ENCODE measurements at places on chromosomes 3 and 15.

DNA sequence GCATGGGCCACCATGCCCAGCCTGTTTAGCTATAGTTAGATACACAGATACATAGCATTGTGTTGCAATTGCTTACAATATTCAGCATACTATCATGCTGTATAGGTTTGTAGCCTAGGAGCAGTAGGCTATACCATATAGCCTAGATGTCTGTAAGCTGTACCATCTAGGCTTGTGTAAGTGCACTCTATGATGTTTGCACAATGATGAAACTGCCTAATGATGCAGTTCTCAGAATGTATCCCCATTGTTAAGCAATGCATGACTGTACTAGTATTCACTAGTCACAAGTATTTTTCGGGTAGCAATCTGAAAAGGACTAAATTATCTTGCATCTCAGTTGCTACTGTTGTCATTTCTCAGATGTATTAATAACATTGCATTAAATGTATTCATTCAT, 16.0 kb downstream of the PIGB start:
- no peak for DNase-seq

DNA sequence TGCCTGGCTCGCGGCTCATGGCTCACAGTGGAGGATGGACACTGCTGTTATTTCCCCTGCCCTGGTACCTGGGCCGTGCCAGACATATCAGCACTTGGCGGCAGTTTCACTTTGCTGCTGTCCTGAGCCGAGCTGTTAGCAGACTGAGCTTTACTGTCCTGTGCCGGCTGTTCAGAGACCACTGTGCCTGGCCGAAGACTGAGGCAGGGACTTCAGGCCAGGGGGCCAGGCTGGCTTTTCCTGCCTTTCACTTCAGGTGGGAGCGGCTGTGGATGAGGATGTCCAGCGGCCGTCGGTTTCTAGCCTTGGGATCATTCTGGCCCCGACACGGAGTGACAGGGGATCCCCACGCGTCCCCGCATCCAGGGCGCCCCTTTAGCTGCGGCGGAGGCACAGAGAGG, 1.1 kb downstream of the ATP10A start:
- DNase-seq, result no peak

- DNase-seq, result no peak
These were observed 297.2 kb downstream of the RPLP1 start for GRCh38 chr15:69749797-69750196.

DNA sequence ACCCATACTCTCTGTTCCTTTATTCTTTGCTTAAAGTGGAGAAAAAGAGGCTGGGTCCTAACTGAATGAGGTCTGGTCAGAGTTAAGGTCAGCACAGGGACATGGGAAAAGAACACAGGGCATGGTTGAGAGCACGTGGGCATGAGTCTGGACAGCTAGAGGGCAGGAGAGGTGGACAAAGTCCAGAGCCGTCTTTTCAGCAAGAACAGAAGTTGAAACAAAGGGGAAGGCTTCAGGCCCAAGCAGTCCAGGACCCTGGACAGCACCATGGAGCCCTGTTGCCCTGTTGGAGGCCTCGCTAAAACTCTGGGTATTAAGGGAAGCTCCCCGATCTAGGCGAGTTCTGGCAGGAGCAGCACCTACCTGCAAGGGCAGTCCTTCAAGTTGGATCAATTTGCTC, 50.7 kb downstream of the XYLB start:
- DNase-seq, result no peak

DNA sequence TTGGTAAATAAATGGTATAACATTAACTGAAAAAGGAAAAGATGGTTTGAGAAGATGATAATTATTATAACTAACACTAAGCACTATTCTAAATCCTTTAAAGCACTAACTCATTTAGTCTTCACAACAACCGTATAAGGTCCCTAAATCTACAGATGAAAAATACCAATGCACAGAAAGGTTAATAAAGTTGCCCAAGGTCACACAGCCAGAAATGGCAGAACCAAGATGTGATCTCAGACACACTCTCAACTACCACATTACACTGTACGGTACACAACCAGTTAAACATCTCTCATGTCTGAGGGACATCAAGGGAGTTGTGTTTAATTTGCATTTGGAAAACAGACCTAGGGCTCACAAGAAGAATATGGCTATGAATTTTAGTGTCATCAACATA, 23.1 kb downstream of the RAB27A start:
- no peak for DNase-seq

Measured in activated T-cell treated with anti-CD3 and anti-CD28 coated beads, Interleukin-2, amount 50 U/mL, for 1 hour (primary cell).